DND-41 (cell line): ENCODE measurements at places on chromosomes 2 and 18.

GRCh38 chr18:69947361-69948133 lies at the start of gene CD226:
Gene CD226 (minus strand): TSS chr18:69947873. CDS start chr18:69947406, 467 bp downstream.
- peak; percentile 15 for DNase-seq

DNA sequence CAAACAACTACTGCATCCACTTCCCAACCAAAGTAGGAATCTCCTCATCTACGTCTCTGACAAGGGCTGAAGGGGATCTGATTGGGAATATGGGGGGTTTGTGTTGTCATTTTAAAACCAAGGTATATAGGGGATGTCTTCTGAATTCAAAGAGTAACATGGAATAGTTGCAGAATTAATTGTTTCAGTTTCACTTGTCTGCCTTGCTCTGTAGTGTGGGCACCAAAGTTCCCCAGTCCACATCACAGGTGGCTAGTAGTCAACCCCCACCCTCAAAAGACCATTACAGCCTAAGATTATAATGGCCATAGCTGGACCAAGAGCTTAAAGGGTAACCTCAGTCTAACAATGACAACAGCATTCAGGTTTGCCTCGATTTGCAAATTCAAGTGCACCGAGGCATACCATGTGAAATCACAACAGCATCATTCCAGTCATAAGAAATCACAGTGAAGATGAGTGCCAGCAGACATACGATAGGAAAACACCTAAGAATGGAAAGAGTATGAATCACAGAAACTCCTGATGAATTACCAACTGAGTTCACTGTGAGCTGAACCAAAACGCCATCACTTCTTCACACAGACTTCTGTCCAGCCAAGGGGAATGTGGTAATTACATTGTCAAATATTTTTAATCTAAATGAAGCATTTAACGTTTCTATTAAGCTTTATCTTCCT lies 52.4 kb downstream of the MYO5B start:
- DNase-seq: no peak

- no peak for DNase-seq
Observed at GRCh38 chr2:157363612-157364101, 38.0 kb upstream of the ERMN start.

- no peak for DNase-seq
Observed at GRCh38 chr18:56462276-56462675, 176.1 kb downstream of the TXNL1 start.

- no peak for DNase-seq
Observed at GRCh38 chr18:61587865-61588264, 254.6 kb downstream of the CDH20 start.

- no peak for DNase-seq
Observed at GRCh38 chr2:177728920-177729319, 336.3 kb downstream of the AGPS start.

DNA sequence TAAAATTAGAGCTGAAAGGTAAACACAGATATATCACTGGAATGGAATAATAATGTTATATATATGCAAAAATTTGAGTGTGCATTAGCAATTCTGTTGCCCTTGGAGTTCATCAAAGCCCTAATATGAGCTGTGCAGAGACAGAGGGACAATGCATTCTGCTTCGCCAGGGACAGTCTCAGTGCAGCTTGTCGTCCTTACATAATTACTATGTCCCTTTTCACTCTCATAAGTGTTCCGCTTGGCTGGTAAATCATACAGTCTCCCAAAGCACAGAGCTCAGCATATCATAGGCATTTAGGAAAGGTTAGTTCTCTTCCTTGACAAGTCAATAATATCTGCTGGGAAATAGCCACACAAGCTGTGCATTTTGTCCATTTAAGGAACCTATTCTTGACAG lies 30.7 kb downstream of the MAPK4 start:
- no peak for DNase-seq

GRCh38 chr2:207791579-207792243 lies 22.0 kb upstream of the FZD5 start:
- DNase-seq: no peak

DNA sequence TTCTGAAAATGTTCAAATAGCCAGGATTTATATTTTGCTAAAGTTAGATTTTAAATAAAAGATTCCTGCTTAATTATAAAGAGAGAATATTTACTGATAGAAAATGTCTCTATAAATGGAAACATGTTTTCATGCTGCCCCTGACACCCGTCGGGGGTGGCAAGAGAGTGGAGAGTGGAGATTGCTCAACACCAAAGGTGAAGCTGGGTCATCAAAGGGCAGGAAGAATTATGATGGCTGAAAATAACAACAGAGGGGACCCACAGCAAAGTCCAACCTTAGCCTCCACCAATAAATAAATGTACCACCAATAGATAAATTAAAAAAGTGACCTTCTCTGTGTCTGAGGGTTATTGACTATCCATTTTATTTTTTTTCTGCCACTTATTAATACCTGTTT lies 326.8 kb upstream of the GYPC start:
- no peak for DNase-seq

DNA sequence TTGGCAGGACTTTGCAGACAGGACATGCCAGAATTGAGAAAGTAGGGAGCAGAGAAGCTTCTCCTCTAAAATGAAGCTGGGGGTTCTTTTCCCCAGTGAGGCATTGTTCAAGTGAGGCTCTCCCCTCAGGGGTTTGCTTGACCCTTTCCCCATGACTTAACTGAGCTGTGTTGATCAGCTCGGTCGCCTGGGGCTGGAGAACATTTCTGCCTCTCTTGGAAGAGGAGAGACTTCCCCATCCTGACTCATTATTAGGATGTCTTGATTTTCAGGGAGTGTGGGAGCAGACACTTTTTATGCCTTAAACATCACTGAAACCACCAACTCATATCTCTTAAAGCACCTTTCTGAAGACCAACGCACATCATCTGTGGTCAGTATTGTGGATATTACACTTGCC lies 27.9 kb upstream of the GLI2 start:
- no peak for DNase-seq
